ENCODE measurements at places on chromosomes 16 and 17.

GRCh38 chr16:17227278-17227677 lies 243.5 kb downstream of the XYLT1 start:
- DNase-seq, result no peak
- H3K36me3 ChIP-seq, result no peaks in the 10 kb centered on the region
- H3K27ac ChIP-seq, result no peak overlapping the region
- H3K4me1 ChIP-seq, result no peaks in the 10 kb centered on the region
- H3K4me3 ChIP-seq, result no peak overlapping the region

- no peaks in the 10 kb centered on the region for H3K27me3 ChIP-seq
- H3K4me3 ChIP-seq, result no peak overlapping the region
- no peak for DNase-seq
- H3K4me1 ChIP-seq, result no peaks in the 10 kb centered on the region
Observed at GRCh38 chr17:68559316-68559715, 41.9 kb downstream of the FAM20A start.

DNA sequence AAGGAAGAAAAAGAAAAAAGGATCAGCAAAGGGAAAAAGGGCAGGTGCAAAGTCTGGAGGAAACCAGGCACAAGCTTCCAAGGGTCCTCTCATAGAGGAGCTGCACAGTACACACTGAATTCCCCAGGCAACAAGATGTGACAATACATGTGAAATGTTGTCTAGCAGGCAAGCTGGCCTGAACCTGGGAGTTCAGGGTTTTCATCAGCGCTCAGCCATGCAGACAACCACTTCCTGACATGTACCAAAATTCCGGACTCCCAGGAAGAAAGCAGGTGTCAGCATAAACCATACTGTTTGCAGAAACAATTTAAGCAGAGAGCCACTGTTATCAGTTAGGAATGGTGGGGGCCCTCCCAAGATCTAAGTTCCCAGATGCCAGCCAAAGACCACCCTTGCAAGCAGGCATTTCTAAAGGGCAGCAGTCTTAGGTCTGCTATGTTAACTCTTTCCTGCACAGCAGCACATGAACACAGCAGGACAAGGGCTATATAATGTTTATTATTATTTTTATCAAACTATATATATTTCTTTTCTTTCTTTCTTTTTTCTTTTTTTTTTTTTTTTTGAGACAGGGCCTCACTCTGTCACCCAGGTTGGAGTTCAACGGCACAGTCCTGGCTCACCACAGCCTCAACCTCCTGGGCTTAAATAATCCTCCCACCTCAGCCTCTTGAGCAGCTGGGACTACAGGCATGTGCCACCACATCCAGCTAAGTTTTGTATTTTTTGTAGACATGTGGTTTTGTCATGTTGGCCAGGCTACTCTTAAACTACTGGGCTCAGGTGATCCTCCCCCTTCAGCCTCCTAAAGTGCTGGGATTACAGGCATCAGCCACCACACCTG lies 10.1 kb downstream of the TK2 start:
- H3K27ac ChIP-seq, result peak overlapping the region; percentile 66
- H3K4me3 ChIP-seq, result no peak overlapping the region
- no peaks in the 10 kb centered on the region for H3K36me3 ChIP-seq
- H3K27me3 ChIP-seq, result no peaks in the 10 kb centered on the region

GRCh38 chr17:82228278-82228841 lies 482 bp upstream of the SLC16A3 start:
- peaks cover 12% of the 10 kb centered on the region for H3K4me1 ChIP-seq
- H3K36me3 ChIP-seq, result no peaks in the 10 kb centered on the region
- peak overlapping the region; percentile 94 for H3K4me3 ChIP-seq
- peak overlapping the region; percentile 45 for H3K27ac ChIP-seq
- peak; percentile 67 for DNase-seq

DNA sequence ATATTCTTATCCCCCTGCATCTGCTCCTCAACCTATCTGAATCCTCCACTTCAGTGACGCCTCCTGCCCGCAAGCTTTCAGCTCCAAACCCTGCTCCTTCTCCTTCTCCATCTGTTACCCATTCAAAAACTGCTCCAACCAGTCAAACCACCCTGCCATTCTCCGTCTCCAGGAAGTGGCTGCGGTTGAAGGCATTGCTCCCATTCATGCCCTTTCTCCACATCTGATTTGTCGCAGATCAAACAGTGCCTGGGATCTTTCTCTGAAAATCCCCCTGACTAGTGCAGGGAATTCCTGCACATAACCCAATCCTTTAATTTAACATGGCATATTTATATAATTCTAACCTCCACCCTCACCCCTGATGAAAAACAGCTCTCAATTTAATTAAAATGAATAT lies 56.3 kb downstream of the SLFN5 start:
- no peaks in the 10 kb centered on the region for H3K4me1 ChIP-seq
- peaks cover 47% of the 10 kb centered on the region for H3K27me3 ChIP-seq
- H3K4me3 ChIP-seq, result no peak overlapping the region
- H3K36me3 ChIP-seq, result no peaks in the 10 kb centered on the region

DNA sequence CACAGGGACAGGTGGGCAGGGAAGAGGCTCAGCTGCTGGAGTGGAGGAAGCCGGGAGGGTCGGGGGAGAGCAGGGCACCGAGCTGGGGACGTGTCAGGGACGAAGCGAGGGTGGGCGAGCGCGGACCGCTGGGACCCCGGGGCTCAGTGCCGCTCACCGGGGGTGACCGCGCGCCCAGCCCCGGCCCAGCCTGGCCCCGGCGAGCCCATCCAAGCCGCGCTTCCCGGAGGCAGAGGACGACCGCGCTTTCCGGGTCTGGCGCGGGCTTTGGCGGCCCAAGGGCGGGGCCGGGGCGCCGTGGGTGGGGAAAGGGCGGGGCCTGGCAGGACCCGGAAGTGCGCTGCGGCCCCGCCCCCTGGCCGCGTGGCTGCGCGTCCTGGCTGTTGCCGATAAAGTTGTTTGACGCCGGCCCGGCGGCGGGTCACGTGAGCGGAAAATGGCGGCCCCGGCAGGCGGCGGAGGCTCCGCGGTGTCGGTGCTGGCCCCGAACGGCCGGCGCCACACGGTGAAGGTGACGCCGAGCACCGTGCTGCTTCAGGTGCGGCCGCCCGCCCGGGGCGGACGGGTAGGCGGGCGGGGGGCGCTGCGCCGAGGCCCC lies at the start of gene ASPSCR1:
Gene ASPSCR1 (plus strand): TSS at position 419 of the 598 bp plus-strand sequence. CDS start 18 bp downstream, at position 437.
- peak; percentile 88 for DNase-seq
- peaks cover 13% of the 10 kb centered on the region for H3K4me1 ChIP-seq
- H3K36me3 ChIP-seq, result no peaks in the 10 kb centered on the region
- H3K27me3 ChIP-seq, result peaks cover 12% of the 10 kb centered on the region
- peak within 1 kb of the TSS; percentile 87 for H3K4me3 ChIP-seq

GRCh38 chr17:2397247-2398171 lies 3.4 kb downstream of the MNT start:
- DNase-seq, result no peak
- no peaks in the 10 kb centered on the region for H3K27me3 ChIP-seq
- H3K27ac ChIP-seq, result peak overlapping the region; percentile 15

- no peak overlapping the region for H3K4me3 ChIP-seq
- no peaks in the 10 kb centered on the region for H3K27me3 ChIP-seq
- H3K4me1 ChIP-seq, result no peaks in the 10 kb centered on the region
- no peaks in the 10 kb centered on the region for H3K36me3 ChIP-seq
- no peak for DNase-seq
Observed at GRCh38 chr16:70304892-70305448, 6.0 kb downstream of the DDX19B start.

- no peak overlapping the region for H3K4me3 ChIP-seq
- H3K27ac ChIP-seq, result no peak overlapping the region
- H3K27me3 ChIP-seq, result no peaks in the 10 kb centered on the region
- DNase-seq, result no peak
- no peaks in the 10 kb centered on the region for H3K36me3 ChIP-seq
- peaks cover 11% of the 10 kb centered on the region for H3K4me1 ChIP-seq
Observed at GRCh38 chr16:89444151-89444723, 46.1 kb downstream of the ANKRD11 start.

- H3K27ac ChIP-seq, result no peak overlapping the region
- H3K27me3 ChIP-seq, result no peaks in the 10 kb centered on the region
- DNase-seq, result no peak
- no peak overlapping the region for H3K4me3 ChIP-seq
Observed at GRCh38 chr17:14228903-14229302, 7.8 kb downstream of the CDRT15 start.

DNA sequence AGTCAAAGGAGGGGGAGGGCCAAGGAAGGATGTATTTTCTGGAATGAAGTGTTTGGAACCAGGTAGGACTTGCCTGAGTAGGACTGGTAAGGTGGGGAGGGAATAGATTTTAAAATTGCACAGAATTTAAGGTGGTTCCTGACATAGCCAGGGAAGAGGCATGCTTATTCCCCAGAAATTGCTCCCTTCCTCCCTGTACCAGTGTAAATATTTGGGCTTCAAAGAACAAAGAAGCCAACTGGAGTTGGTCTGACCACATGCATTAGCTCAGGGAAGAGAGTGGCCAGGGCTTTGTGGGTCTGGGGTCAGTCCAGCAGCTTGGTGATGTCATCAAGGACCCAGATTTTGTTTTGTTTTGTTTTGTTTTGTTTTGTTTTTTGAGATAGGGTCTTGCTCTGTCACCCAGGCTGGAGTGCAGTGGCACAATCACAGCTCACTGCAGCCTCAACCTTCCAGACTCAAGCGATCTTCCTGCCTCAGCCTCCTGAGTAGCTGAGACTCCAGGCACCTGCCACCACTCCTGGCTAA lies 9.3 kb upstream of the MRTFB start:
- no peak for DNase-seq
- no peak overlapping the region for H3K4me3 ChIP-seq
- H3K27ac ChIP-seq, result no peak overlapping the region
- no peaks in the 10 kb centered on the region for H3K27me3 ChIP-seq

DNA sequence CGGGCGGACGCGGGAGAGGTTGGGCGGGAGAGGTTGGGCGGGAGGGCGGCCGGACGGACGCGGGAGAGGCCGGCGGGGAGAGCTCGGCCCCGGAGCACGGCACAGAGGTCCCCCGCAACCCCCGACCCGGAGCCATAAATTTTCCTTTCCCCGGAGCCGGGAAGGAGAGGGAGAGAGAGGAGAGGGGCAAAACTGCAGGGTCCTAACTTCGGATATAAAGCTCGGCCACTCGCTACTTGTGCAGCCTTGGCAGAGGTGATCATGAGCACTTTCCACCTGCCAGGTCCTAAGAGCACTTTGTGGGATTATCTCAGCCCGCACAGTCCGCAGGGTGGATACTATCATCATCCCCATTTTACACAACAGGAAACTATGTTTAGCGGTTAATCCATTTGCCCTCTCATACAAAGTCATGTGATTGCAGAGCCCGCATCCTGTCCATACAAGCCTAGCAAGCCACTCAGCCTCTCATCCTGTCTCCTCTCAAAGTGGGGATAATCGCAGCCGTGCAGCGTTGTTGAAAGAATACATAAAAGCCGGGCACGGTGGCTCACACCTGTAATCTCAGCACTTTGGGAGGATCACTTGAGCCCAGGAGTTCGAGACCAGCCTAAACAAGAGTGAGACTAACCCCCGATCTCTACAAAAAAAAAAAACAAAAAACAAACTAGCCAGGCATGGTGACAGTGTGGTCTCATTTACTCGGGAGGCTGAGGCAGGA lies 780 bp upstream of the DCAKD start:
- H3K4me3 ChIP-seq, result peak overlapping the region; percentile 64
- H3K4me1 ChIP-seq, result 0 out of 2 replicates have a peak, but pooled peaks cover 3% of the 10 kb centered on the region
- H3K27me3 ChIP-seq, result no peaks in the 10 kb centered on the region
- H3K36me3 ChIP-seq, result no peaks in the 10 kb centered on the region

GRCh38 chr17:46868689-46869187 lies 17.4 kb downstream of the WNT9B start:
- H3K36me3 ChIP-seq, result no peaks in the 10 kb centered on the region
- H3K27me3 ChIP-seq, result 0 out of 2 replicates have a peak, but pooled peaks cover 4% of the 10 kb centered on the region
- H3K27ac ChIP-seq, result no peak overlapping the region
- H3K4me1 ChIP-seq, result no peaks in the 10 kb centered on the region
- no peak for DNase-seq

DNA sequence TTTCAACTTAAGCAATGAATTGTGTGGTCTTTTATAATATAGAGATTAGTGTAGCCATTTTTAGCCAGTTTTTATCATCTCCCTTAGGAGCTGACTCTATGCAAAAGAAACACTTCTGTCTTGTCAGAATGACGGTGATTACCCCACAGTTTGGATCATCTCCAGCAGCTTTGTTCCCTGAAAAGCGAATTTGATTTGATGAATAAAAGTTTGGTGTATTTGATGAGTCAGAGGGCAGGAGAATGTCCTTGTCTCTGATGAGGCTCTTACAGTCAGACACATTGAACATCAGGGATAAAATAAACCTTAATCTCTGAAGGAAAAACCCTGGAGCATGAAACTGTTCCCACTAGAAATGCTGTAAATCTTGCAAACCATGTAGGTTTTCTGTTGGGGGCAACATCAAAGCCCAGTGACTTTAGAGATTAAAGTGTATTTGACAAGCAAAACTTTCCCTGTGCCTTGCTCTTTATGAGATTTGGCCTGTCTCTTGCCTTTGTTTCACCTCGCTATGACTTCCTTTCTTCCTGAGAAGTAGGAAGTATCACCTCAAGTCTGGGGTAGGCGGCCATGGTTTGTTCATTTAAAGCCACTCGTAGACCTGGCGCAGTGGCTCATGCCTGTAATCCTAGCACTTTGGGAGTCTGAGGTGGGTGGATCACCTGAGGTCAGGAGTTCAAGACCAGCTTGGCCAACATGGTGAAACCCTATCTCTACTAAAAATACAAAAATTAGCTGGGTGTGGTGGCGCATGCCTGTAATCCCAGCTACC lies 209.3 kb downstream of the FTO start:
- H3K27ac ChIP-seq, result no peak overlapping the region
- H3K36me3 ChIP-seq, result no peaks in the 10 kb centered on the region

DNA sequence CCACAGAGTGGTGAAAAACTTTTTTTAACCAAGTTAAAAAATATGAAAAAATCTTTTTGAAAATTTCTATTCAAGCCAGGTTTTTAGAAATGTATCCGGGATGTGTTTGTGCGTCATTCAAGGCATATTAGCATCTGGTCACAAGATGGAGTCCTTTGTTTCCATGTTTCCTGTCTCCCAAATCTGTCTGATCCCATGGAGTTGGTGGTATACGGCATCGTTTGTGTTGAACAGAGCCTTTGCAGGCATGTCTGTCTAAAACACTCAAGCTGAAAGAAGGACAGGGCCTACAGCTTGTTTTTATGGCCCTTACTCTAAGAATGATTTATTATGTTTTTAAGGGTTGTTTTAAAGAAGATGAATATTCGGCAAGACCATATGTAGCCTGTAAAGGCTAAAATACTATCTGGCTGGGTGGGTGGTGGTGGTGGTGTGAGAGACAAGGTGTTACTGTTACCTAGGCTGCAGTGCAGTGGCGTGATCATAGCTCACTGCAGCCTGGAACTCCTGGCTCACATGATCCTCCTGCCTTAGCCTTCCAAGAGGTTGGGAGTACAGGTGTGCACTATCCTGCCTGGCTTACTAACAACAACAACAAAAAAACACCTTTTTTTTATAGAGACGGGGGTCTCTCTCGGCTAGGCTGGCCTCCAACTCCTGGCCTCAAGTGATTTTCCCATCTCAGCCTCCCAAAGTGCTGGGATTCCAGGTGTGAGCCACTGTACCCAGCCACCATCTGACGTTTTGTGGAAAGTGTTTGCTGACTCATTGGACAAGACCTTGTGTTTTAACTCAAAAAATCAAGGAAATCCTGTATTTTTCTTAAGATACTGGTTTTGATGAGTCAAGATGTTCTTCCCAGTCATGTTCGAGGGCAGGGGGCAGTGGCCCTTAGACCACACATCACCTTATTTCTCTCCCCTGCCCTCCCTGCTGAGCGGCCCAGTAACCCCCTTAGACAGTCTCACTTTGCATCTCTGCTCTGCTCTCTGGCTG lies 52.2 kb downstream of the NDE1 start:
- H3K4me1 ChIP-seq, result no peaks in the 10 kb centered on the region
- no peak for DNase-seq
- H3K36me3 ChIP-seq, result peaks cover 3% of the 10 kb centered on the region
- no peak overlapping the region for H3K27ac ChIP-seq

Measured in MM.1S (cell line).